ENCODE measurements at places on chromosomes 5 and 9.

DNA sequence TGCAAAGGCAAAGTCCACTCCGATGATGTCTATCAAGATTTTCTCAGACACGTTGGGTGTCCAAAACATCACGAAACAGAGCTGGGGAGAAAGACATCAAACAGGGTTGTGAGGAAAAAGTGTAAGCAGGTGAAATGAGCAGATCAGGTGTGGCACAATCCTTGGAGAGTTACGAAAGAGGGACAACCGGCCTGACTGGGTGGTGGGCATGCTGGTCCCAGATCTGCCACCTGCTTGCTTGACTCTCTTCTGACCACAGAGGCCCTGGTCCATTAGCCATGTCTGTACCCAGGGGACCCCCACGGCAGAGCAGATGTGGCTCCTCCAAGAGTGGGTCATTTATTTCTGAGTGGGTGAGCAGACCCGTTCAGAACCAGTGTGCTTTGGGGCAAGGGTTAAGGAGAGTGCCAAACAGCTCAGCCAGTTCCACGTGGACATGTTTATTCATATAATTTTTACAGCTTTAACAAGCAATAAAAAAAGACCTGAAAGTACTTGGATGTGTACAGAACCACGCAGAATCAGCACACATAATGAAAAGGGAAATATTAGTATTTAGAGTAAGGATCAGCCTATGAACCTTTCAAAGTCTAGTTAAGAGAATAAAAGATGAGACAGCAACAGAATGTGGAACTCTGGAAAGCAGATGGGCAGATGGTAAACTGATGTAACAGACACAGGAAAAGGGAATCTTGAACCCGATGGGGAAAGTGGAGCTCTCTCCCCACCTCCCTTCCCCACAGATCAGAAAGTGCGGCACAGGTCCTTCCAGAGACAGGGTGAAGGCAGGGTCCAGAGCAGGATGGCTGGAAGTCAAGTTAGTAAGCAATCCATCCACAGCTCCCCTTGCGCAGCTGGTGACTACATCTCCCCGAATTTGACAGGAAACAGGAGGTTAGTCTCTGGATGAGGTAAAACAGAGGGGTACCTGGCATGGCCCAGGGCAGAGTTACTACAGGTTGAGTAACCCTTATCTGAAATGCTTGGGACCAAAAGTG is 52.5 kb downstream of the OTULIN start:
- H3K36me3 ChIP-seq = peaks cover 3% of the 10 kb centered on the region
- no peak for DNase-seq
- no peak overlapping the region for H3K27ac ChIP-seq
- no peak overlapping the region for H3K4me3 ChIP-seq

GRCh38 chr5:169788168-169788567 is 151.1 kb downstream of the DOCK2 start:
- no peak for DNase-seq
- H3K4me3 ChIP-seq = no peak overlapping the region
- H3K4me1 ChIP-seq = no peaks in the 10 kb centered on the region
- H3K36me3 ChIP-seq = no peaks in the 10 kb centered on the region
- no peaks in the 10 kb centered on the region for H3K27me3 ChIP-seq

- H3K27ac ChIP-seq = no peak overlapping the region
- H3K4me3 ChIP-seq = no peak overlapping the region
- no peak for DNase-seq
- H3K36me3 ChIP-seq = no peaks in the 10 kb centered on the region
These were observed 242.1 kb downstream of the PAPPA start for GRCh38 chr9:116395699-116396037.

DNA sequence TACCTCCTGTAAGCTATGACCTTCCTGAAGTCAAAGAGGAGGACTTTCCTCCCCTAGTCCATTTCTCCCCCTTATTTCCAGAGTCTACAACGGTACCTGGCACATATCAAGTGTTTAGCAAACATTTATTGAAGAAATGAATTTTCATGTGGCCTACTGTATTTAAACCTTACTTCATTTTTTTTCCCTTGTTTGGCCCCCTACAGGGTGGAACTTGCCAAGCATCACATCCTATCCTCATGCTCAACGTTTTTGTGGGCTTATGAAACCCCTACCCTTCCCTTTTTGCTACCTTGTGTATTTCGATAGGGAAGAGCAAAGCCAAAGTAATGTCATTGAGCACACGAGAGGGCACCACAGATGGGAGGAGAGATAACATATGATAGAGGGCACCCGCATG is 1857.8 kb upstream of the WWC1 start:
- no peaks in the 10 kb centered on the region for H3K36me3 ChIP-seq
- no peak overlapping the region for H3K27ac ChIP-seq
- H3K4me3 ChIP-seq = no peak overlapping the region
- H3K27me3 ChIP-seq = no peaks in the 10 kb centered on the region
- H3K4me1 ChIP-seq = no peaks in the 10 kb centered on the region

GRCh38 chr9:91879231-91879630 is 70.8 kb downstream of the ROR2 start:
- H3K27me3 ChIP-seq = no peaks in the 10 kb centered on the region
- no peak overlapping the region for H3K27ac ChIP-seq
- H3K4me1 ChIP-seq = no peaks in the 10 kb centered on the region
- no peak overlapping the region for H3K4me3 ChIP-seq
- no peaks in the 10 kb centered on the region for H3K36me3 ChIP-seq
- DNase-seq = no peak

DNA sequence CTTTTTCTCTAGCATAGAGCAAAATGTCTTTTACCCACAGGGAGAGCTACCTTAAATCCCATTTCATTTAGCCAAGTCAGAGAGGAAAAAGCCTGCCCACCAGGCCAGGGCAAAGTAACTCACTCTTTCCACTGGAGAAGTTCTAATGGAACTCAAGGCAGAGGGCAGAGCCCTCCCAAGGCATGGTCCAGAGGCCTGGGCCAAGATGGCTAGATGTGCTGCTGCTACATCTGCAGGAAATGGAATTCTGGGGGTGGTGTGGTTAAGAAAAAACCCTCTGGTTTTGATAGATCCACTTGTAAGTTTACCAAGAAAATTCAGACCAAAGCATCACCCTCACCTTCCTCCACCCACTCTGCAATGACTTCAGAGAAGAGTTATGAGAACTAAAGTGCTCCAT is 37.3 kb downstream of the CSF2 start:
- no peaks in the 10 kb centered on the region for H3K36me3 ChIP-seq
- H3K4me3 ChIP-seq = no peak overlapping the region
- no peak for DNase-seq
- no peaks in the 10 kb centered on the region for H3K27me3 ChIP-seq
- H3K27ac ChIP-seq = no peak overlapping the region

GRCh38 chr5:129245489-129245888 is 150.9 kb downstream of the ISOC1 start:
- H3K27me3 ChIP-seq = no peaks in the 10 kb centered on the region
- H3K4me3 ChIP-seq = no peak overlapping the region
- H3K27ac ChIP-seq = no peak overlapping the region
- H3K36me3 ChIP-seq = no peaks in the 10 kb centered on the region

DNA sequence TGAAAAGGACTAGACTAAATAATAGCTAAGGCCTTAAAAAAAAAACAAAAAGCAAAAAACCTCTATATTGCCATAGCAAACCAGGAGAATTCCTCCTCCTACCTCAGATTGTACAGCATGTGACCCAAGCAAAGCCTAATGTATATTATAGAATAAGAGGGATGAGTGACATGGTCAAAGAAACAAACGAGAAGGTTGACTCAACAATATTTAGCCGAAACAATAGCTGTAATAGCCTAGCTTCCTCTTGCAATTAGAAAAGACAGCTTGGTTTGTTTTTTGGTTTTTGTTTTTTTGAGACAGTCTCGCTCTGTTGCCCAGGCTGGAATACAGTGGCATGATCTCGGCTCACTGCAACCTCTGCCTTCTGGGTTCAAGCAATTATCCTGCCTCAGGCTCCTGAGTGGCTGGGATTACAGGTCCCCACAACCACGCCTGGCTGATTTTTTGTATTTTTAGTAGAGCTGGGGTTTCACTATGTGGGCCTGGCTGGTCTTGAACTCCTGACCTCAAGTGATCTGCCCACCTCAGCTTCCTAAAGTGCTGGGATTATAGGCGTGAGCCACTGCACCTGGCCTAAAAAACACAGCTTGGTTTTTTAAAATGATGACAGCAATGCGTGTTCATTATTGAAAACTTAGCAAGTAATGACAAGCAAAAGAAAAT is 5.6 kb downstream of the NLN start:
- H3K36me3 ChIP-seq = no peaks in the 10 kb centered on the region
- peaks cover 17% of the 10 kb centered on the region for H3K4me1 ChIP-seq
- no peaks in the 10 kb centered on the region for H3K27me3 ChIP-seq
- H3K27ac ChIP-seq = peak overlapping the region; percentile 4

DNA sequence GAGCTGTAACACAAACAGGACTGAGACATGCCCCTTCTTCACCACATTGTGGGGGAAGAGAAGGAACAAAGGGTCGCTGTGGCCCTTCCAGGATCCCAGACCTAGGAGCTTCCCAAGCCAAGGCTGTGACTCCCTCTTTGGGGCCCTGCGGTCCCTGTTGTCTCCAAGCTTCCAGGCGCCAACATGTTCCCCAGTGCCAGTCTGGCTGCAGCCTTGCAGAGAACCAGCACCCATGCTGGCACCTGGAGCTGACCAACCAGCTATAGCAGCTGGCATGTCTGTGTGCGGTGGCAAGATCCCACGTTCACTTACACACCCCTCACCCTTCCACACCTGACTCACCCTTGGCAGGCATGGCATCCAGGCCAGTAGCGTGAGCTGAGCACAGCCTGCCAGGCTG is 20.7 kb upstream of the FANCC start:
- no peaks in the 10 kb centered on the region for H3K27me3 ChIP-seq
- H3K27ac ChIP-seq = no peak overlapping the region
- H3K36me3 ChIP-seq = no peaks in the 10 kb centered on the region
- H3K4me3 ChIP-seq = no peak overlapping the region
- no peak for DNase-seq

DNA sequence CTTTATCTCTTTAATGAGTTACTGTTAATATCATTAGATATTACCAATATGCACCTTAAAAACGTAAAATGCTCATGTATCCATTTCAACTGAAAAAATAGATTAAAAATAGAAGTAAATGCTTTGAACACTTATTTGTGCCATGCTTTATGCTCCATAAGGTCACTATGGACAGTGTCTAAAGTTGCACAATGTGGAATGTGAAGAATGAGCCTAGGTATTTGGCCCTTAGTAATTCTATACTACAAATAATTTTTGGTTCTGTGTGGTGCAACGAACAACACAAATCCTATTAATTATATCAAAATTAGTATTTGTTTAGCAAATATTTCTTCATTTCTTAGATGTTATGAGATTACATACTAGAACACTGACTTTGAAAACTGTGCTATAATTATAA is 469.9 kb upstream of the TUSC1 start:
- H3K27ac ChIP-seq = no peak overlapping the region
- H3K4me3 ChIP-seq = no peak overlapping the region
- no peaks in the 10 kb centered on the region for H3K4me1 ChIP-seq
- no peaks in the 10 kb centered on the region for H3K36me3 ChIP-seq
- no peak for DNase-seq
- H3K27me3 ChIP-seq = no peaks in the 10 kb centered on the region

- H3K4me1 ChIP-seq = no peaks in the 10 kb centered on the region
- no peak overlapping the region for H3K4me3 ChIP-seq
- H3K36me3 ChIP-seq = no peaks in the 10 kb centered on the region
- DNase-seq = no peak
- H3K27me3 ChIP-seq = no peaks in the 10 kb centered on the region
- H3K27ac ChIP-seq = no peak overlapping the region
These were observed 82.4 kb downstream of the ZNF354C start for GRCh38 chr5:179142434-179143198.

DNA sequence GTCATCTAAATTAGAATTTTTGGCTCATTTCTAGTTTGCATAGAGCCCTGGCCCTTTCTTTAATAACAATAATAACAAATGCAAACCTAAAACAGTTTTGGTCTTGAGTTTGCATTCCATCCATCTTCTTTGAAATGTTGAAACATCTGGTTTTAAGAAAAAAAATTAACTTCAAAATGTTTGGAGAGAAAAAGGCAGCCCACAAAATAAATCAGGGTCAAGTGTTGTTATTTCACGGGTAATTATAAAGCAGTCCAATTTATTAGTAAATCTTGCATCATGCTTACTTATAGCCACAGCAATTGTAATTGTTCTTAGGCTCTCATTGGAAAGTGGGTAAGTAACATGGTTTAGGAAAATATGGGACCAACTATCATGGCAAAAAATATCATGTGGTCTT is 247.0 kb upstream of the MEF2C start:
- no peaks in the 10 kb centered on the region for H3K4me1 ChIP-seq
- DNase-seq = no peak
- no peak overlapping the region for H3K4me3 ChIP-seq
- H3K27me3 ChIP-seq = no peaks in the 10 kb centered on the region

DNA sequence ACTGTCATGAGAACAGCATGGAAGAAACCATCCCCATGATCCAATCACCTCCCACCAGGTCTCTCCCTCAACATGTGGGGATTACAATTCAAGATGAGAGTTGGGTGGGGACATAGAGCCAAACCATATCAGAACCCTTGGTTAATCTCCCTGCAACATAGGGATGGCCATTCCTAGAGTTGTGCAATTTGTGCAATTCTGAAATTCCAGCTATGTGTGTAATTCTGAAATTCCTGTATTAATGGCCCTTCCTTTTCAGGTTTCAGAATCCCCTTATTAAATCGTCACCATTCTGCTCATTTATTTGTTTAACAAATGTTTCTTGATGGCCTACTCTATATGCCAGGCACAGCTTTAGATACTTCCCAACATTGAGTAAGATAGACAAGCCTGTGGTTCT is 282.6 kb downstream of the SMARCA2 start:
- no peaks in the 10 kb centered on the region for H3K36me3 ChIP-seq
- no peaks in the 10 kb centered on the region for H3K4me1 ChIP-seq
- no peak overlapping the region for H3K27ac ChIP-seq

- no peaks in the 10 kb centered on the region for H3K27me3 ChIP-seq
- no peak overlapping the region for H3K4me3 ChIP-seq
- no peak overlapping the region for H3K27ac ChIP-seq
- H3K4me1 ChIP-seq = no peaks in the 10 kb centered on the region
- DNase-seq = no peak
These were observed 638.3 kb upstream of the DMAC1 start for GRCh38 chr9:8437876-8438275.

DNA sequence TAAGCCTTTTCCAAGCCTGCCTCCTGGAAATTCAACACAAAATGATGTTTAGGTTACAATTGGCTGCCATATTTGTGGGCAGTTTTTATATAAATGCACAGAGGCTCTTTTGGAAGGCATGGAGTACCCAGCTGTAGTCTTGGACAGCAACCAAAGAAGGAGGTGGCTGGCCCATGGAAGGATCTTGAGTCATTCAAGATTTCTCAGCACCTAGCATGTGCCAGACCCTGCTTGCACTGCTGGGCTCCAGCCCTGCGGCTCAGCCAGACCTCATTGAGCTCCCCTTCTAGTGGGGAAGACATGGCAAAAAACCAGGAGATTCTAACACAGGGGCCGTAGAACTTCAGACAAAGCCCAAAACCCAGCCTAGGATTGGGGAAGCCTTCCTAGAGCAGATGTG is 22.1 kb downstream of the JADE2 start:
- peaks cover 29% of the 10 kb centered on the region for H3K4me1 ChIP-seq
- H3K27ac ChIP-seq = peak overlapping the region; percentile 37
- H3K36me3 ChIP-seq = no peaks in the 10 kb centered on the region
- no peaks in the 10 kb centered on the region for H3K27me3 ChIP-seq
- DNase-seq = peak; percentile 81
- H3K4me3 ChIP-seq = no peak overlapping the region
